ENCODE measurements at places on chromosomes 3 and 15.

DNA sequence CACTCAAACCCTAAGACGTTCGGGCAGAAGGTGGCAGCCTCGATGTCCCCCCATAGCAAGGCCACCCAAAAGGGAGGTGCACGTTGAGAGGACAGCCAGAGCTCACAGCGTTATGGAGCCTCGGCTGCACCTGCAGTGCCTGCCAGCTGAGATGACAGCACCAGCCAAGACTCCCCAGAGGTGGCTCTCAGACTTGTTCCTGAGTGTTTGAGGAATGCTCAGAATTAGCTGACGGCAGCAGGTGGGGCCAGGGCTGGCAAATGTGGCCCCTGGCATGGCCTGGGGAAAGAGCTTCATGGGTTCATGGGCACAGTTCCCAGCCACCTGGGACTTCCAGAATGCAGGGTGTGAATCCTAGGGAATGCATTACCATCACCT is 177.8 kb downstream of the KLF13 start:
- no peak for DNase-seq

DNA sequence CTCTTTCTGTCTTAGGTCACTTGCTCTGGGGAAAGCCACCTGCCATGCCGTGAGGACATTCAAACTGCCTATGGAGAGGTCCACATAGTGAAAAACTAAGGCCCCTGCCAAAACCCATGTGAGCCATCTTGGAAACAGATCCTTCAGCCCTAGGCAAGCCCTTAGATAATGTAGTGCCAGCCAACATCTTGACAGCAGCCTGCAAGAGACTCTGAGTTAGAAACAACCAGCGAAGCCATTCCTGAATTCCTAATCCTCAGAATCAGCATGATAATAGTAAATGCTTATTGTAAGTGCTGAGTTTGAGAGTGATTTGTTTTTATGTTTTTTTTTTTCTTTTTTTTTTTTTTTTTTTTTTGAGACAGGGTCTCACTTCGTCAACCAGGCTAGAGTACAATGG is 40.6 kb downstream of the LEO1 start:
- DNase-seq = no peak

GRCh38 chr15:36495456-36495991 is 83.9 kb upstream of the CDIN1 start:
- DNase-seq = no peak

DNA sequence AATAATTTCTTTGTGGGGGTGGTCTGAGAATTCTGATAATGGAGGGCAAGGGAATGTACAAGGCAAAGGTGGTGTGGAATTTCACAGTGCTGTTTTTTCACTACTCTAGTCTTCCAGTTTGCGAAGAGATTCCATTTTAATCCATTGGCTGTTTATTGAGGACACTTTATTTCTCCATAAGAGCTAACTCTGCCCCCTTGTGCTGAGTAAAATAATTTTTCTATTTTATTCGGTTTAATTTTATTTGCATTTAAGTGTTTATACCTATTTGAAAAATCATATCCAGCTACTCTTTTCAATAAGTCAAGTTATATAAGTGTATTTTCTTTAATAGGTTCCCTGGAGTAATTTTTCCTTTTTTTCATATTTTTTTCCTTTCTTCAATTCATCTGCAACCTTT is 840.1 kb downstream of the TUSC7 start:
- no peak for DNase-seq
